ENCODE measurements at places on chromosomes 4 and X.

DNA sequence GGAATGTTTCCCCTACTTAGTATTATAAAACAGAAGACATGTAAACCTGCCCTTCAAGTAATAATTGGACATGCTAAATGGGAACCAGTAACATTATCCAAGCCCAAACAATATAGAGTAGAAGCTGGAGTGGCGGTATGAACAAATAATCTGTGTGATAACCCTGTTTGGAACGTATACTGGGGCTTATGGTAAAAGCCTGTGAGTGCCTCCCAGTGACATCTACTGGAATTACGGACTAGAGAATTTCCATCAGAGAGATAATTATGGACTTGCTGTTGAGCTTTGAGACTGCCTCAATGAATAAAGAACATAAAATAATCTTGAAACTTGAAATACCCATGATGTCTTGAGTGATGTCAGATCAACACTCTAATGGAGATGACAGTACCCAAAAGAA, 406.3 kb upstream of the GRIA3 start:
- no peak for DNase-seq

DNA sequence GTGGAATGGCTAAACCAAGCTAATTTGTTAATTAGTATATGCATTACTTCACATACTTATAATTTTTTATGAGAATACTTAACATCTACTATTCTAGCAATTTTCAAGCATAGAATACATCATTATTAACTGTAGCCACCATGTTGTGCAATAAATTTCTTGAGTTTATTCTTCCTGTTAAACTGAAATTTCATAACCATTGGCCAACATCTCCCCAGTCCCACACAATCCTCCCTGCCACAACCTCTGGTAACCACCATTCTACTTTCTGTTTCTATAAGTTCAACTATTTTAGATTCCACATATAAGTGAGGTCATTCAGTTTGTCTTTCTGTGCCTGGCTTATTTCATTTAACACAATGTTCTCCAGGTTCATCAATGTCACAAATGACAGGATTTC, 208.5 kb downstream of the PPP4R3C start:
- DNase-seq, result no peak

DNA sequence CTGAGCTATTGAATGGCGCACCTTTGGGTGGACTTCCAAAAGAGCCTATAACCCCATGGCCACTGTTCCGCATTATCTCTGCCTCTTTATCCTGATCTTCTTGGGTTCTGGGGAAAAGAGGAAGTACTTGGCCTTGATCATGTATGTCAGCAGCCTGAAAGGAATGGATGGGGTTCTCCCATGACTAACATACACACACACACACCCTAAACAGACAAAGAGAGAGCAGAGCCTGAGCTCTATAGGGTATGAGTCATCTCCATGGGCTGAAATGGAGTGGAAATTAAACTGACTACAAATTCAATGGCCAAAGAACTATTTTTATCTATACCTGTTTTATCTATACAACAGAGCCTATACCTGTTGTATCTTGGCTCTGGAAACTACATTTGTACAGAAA, 141.5 kb upstream of the MTMR8 start:
- DNase-seq, result no peak

DNA sequence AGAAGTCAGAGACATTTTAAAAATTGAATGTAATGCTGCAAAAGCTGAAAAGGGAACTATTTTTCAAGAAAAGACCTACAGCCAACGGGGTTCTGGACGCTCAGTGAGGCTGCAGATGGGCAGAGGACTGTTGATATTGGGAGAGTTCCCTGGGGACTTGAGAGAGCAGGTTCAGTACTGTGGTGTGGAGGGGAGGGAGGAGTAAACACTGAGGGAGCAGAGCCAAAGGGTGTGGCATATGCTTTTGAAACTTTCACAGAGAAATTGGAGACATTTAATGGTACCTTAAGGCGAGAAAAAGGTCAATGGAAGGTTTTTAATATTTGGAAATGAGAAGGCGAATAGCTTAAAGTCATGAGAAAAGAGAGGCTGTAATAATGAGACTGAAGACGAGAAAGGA, 62.2 kb upstream of the GPM6A start:
- DNase-seq, result no peak

DNA sequence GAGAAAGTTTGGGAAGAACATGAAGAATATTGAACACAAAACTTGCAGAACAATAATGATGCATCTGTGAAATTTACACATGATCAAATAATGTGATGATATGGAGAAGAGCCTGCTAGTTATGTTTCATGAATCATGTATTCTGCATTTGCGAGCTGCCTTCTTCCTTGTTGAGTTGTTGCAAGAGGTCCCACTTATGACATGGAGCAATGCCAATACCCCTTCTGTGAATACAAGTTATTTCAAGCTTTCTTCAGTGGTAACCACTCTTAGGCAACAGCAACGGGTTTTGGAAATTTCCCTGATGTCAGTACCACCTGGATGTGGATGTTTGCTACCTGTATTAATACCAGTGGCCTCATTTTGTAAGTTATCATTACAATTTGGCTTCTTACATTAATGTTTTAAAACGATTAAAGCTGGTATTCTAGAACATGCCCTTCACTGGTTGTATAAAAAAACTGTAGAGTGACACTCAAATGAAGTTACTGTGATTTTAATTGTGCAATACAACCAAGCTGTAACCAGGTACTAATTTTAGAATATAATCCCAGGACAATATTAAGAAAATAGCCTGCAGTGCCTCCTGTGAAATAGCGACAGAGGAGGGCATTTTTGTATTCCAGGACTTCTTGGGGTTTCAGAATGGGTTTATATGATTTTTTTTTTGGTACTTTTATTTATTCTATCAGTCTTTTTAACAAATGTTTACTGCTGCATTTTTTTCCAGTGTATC, 25.3 kb downstream of the IQCM start:
- no peak for DNase-seq
